Amygdala (tissue), 56 donors: ENCODE measurements at places on chromosomes 1 and 21.

DNA sequence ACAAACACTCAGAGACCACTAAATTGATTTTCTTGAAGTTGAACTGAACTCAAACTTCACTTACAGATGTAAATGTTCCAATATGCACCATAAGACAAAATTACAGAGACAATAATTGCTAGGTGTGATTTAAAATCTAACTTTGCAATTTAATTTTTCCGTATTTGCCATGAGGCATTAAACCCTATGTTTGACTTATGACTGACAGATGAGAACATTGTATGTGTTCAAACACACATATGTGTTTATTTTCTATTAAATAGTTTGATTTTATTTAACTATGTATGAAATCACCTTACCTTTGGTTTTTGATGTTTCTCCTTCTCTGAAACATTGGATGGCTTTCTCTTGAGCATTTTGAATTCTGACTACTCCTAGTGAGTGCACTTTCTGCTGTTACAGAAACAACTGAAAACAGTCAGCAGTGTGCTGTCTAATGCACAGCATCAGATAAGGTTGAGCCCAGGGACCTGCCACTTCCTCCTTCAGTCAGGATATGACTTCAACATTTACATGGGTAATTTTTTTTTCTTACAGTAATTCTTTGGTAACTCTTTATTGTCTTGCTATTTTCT, at the start of gene SAMSN1:
Gene SAMSN1, minus strand, starts transcription at position 410 of the 575 bp plus-strand sequence. Its CDS starts 54 bp downstream, at position 356.
- DNase-seq: no peak

DNA sequence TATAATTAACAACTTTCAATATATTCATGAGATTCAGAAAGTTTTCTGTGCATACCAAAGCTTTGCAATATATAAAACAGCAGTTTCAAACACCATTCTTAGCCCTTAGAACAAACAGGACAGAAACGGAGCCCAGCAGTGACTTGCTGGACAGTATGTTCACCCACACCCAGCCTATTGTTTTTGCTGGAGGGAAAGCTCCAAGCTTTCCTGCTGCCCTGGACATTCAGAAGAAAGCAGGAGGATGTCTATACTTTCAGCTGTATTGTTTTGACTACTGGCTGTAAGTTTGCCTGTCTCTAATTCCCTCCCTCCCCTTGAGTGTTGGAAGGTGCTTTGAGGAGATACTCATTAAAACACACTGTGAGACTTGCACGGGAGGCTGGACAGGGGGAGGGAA, 9.6 kb downstream of the DENND2C start:
- DNase-seq: no peak

DNA sequence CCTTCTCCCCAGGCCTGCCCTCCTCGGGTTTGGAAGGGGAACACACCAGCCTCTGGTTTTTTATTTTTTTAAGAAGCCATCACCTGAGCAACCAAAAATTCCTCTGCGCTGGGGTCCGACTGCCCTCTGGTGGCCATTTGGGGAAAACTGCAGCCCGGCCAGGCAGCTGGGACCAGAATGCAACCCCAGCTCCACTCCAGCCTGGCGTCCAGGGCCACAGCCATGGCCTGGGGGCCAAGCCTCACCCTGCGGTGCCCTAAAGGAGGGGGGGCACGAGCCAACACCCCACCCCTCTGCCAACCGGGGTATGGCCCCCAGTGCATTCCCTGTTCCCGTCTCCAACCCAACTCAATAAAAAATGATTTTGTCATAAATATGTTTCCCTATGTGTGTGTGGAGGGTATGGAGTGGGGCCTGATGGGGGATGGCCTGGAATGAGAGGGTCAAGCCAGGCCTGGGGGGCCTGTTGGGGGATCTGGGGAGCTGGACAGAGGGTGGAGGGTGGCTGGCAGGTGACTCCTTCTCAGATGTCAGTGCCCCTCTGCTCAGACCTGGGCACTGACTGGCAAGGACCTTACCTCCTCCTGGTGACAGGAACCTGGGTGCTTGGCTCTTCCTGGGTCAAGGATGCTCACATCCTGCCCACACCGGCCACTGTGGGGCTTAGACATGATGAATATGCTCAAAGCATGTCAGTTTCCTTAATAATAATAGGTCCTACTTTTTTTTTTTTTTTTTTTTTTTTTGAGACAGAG, 3.2 kb downstream of the GPR3 start:
- peak; percentile 33 for DNase-seq

DNA sequence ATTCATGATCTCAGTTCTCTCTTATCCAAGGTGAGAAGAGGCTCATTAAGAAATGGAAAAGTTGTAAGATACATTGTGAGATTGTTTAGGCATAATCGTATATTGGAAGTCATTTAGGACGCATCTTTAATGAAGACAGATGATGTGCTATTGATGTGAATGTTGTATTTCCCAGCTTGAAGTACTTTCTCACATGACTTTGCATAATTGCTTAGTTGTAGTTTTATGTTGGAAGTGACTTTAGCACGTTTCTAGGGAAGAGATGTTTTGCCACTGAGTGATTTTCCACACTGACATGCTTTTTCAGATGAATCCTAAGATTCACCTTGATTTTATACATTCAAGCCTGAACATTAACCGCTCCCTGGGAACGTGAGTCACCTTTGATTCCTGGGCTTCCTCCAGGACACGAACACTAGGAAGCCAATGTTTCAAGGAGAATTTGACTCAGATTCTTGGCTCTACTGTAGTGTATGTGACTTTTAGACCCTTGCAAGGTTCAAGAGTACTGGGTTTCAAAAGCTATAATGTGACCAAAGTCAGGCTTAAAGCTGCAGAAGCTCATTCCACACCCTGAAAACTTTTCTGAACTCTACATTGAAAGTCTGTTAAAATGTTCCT, 27.9 kb downstream of the ANGEL2 start:
- DNase-seq: no peak

DNA sequence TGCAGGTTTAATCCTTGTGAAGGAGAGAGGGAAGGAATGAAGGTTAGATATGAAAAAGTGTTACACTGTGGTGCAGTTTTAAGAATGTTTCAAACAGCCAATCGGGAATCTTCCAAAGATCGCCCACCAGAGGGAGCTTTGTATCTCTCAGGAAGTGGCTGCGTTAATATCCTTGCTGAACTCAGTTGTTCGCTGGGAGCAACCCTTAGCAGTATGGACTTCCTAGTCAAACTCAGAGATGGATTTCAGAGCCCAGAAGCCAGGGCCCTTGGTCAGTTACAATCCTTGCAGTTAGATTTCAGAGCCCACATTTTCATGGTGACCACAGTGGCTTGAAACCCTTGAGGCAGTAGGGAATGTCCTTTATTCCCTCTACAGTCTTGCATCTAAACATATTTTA, 136.2 kb downstream of the NTNG1 start:
- DNase-seq: no peak

DNA sequence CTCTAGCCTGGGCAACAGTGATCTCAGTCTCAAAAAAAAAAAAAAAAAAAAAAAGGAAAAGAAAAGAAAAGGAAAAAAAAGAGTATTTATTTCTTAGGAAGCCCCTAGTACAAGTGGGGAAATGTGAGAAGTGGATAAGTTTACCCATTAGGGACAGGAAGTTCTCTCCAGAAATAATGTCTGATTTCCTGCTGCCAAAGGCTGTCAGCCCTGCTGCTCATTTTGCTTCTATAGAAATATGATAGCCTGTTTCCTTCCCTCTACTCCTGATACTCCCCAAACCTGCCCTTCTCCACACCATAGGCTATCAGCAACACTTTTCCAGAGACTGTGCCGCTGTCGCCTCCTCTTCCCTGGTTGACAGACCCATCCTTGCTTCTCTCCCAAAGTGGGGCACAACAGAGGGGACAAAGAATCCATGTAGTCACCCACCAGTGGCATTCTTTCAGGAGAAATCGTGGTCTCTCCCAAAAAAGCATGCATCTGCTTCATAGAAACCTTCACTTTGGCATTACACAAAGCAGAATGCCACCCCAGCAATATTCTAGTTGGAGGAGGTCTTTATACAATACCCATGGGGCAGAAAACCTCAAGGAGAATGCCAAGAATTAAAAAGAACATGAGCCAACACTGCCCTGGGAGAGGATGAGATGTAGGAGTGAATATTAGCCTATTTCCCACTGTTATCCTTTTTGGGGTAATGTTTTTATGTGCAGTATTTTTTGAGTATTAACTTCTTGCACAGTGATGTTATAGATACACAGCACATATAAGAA, 166.3 kb upstream of the NR5A2 start:
- DNase-seq: no peak

- DNase-seq: no peak
These were observed 14.5 kb upstream of the KCNA2 start for GRCh38 chr1:110620686-110621085.

DNA sequence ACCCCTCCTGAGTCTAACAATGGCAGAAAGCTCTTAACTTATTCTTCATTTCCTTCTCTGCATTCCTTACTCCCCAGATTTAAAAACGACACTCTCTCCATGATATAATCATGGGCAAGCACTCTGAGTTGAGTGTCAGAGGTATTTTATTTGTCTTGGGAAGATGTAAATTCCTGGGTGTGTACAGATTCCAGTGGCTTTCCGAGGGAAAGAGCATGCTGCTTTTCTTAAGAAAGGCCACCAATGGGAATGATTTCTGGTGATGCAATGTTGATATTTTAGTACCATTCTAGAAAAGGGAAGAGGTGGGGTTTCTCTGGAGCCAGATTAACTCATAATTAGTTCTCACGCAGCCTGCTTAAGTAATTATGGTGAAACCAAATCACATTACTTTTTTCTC, 47.8 kb upstream of the BTG3 start:
- peak; percentile 34 for DNase-seq

GRCh38 chr1:204418174-204419063, 6.8 kb upstream of the PPP1R15B start:
- no peak for DNase-seq

DNA sequence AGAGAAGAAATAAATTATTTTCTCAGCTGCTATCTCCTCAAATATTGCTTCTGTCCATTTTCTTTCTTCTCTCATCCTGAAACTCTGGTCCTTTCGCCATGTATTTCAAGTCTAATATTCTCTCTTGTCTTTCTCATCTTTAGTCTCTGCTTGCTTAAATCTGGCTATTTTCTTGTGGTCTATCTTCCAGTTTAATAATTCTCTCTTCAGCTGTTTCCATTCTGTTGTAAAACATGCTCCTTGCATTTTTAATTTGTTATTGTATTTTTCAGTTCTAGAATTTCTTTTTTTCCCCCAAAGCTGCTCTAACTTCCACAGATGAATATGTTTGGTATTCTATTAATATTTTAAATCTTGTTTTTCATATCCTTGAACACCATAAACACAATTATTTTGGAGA, 70.1 kb upstream of the TMPRSS2 start:
- DNase-seq: no peak

- DNase-seq: no peak
These were observed 30.5 kb upstream of the PIK3CD start for GRCh38 chr1:9621032-9621431.

DNA sequence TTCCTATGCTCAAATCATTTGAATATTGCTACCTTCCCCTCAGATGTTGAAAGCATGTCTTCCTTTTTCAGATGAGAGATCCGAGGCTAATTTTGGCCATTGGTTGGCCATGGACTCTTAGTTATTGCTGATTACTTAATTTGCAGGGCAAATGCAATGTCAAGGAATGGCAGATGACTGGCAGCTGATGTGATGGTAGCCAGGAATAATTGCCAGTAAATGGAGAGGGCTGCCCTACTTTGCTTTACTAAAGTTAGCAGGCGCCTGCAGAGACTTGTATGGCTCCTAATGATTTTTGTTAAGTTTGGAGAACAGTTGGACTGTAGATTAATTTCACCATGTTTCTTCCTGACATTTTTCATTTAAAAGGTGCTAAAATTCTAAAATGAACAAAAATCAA, 128.9 kb downstream of the XCL2 start:
- DNase-seq: no peak

GRCh38 chr1:17190010-17190995, 14.6 kb upstream of the PADI1 start:
- no peak for DNase-seq

DNA sequence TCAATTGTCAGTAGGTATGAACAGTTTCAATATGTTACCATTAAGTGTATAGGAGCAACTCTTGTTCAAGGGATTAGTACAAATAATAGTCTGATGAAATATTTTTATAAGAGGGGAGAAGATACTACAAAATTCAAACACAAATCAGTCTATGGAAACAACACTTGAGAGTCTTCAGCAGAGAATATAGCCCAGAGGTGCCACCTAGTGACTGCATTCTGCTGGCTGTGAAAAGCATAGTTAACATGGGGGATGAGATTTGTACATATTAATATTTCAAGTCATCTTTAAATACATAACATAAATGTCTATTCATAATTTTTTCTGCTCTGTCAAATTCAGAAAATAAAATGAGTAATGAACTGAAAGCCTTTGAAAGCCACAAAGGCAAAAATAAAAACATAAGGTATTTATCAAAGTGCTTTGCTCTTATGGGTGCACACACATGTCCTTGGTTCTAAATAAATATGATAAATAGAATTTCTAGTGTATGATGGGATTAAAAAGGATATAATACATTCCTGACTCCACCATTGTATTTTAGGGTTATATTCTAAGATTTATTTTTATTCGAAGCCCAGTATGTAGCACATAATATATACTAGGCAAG, 440.9 kb upstream of the ZRANB2 start:
- no peak for DNase-seq

DNA sequence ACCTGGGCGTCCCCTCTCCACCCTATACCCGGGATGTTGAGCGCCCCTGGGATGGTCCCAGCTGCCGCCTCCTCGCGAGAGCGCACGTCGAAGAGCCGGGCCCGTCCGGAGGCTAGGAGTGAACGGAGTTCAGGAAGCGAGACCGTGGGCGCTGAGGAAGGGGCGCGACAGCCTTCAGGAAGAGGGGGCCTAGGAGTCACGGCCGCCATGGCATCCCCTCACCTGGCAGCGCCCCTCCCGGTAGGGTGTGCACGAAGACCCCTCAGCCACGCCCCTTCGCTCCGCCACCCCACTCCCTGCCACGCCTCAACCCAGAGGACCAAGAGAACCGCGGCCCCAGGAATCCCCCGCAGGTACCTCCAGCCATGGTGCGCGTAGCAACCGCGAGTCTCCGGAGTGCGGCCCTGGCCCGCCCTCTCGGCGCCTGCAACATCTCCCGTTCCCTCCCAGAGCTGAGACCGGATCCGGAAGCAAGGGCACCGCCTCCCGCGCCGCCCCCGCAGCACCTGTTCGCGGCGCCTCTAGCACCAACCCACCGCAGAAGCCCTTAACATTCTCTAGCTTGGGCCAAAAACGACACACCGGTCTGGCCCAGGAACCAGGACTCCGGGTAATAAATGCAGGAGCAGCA, at the start of gene TSTD1:
Gene TSTD1, minus strand, starts transcription at position 442 of the 631 bp plus-strand sequence. Its CDS starts 75 bp downstream, at position 367.
- DNase-seq: peak; percentile 9

- no peak for DNase-seq
These were observed 40.6 kb upstream of the GPR153 start for GRCh38 chr1:6301526-6301925.
